Astrocyte (in vitro differentiated cells and primary cell): ENCODE measurements at places on chromosomes 13 and 19.

GRCh38 chr13:106755542-106755941, 187.6 kb upstream of the ARGLU1 start:
- DNase-seq: no peak

DNA sequence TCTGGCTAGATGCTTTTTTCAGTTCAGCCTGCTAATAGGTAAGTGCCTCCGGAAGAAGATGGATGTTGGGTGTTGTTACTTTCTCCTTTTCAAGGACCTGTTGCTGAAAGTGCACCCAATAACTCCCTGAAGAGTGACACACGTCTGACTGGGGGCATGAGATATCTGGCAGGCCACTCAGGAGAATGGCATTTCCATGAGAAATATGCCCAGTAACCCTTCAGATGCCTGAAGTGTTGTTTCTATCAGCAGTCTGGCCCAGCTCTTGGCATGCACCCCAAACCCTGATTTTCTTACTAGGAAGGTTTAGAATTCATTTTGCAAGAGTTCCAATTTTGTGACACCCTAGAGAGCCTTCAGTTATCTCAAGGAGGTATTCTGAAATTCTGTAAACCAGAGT, 71.5 kb downstream of the ARHGAP35 start:
- peak; percentile 69 for DNase-seq

DNA sequence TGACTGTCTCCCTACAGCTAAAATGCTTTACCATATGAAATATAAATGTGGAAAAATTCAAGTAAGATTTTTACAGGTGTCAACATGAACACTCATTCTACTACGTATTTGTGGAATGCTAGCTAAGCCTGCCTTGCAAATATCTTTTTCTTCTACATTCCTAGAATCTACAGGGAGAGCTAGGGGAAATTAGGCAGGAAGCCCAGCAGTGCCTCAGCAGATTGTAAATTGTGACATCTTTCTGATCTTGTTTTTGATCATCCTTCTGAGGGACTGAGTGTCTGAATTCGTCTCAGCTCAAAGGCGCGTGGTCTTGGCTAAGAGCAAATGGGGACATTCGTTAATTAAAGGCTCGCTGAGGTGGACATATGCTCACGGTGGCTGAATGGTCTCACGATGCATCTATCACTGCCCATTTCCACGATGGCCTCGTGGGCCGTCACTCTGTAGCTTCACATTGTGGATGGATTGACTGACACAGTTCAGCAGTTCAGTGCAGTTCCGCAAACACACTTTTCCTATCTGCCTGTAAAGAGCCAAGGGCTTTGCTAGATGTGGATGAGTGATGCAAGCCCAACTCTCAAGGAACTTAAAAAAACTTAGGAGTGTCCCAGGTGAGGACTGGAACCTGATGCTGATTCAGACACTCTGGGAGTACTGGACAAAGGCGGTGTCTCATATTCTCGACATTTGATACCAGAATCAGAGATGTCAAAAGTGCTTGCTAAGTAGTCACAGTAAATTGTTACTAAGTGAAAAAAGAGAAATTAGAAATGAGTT, 562.5 kb downstream of the EFNB2 start:
- no peak for DNase-seq

- no peak for DNase-seq
These were observed 2.3 kb upstream of the ADAT3 start for GRCh38 chr19:1902923-1903322.

DNA sequence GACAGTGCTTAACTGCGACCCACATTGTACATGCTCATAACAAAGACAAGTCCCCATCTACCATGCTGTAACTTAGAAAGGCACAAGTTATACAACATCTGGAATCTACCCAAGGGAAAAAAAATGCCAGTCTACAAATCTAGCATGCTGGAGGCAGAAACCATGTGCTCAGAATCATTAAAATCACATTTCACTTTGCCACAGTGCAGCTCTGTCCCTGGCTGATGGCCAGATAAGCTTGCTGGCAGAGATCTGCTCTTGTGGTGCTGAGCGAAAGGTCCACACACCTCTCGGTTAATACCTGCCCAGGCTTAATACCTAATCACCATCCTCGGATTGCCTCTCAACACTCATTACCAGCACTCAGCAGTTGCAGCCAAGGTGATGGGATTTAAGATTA, 74.1 kb upstream of the UQCRFS1 start:
- no peak for DNase-seq

DNA sequence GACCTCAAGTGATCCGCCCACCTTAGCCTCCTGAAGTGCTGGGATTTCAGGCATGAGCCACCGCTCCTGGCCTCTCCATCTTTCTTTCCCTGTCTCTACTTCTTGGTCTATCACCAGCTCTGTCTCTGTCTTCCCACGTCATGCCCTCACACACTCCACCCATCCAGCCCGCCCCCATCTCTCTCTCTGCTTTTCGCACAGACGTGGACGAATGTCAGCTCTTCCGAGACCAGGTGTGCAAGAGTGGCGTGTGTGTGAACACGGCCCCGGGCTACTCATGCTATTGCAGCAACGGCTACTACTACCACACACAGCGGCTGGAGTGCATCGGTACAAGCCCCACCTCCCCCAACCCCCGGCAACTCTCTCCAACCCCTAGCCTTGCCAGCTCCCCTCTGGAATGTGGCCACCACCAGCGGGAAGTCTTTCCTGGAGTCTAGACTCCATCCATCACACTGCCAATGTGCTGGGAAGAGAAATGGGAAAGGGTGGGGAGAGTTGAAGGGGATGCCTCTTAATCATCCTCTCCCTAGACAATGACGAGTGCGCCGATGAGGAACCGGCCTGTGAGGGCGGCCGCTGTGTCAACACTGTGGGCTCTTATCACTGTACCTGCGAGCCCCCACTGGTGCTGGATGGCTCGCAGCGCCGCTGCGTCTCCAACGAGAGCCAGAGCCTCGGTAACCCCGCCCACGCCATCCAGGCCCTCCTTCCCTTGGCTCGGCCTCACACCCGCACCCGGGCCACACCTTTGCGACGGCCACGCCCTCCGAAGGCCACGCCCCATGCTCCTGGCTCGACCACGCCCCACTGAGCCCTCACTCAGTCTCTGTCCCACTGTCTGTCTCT, 22.5 kb downstream of the LTBP4 start:
- peak; percentile 98 for DNase-seq

GRCh38 chr13:47046706-47047105, 149.9 kb upstream of the HTR2A start:
- no peak for DNase-seq

- no peak for DNase-seq
These were observed 43.2 kb upstream of the RANBP3 start for GRCh38 chr19:6020972-6021805.

- DNase-seq: no peak
These were observed 86.7 kb downstream of the ZNF100 start for GRCh38 chr19:21680671-21681070.

DNA sequence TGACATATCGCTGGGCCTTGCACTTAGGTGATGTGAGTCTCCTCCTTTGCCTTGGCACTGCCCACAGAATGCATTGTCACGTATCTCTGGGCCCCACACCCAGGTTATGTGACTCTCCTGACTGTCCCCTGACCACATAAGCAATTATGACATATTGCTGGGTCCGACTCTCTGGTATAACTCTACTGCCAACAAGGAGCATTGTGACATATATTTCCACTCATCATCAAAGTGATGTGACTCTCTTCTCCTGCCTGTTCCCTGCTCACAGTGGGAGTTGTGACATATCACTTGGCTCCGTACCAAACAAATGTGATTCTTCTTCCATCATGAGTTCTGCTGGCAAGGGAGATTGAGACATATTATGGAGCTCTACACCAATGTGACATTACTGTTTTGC, 15.4 kb upstream of the ZNF681 start:
- DNase-seq: no peak

- peak; percentile 65 for DNase-seq
These were observed 49.7 kb downstream of the CRTC1 start for GRCh38 chr19:18733196-18733647.

GRCh38 chr13:20106742-20107141, 54.1 kb downstream of the GJA3 start:
- DNase-seq: no peak

- DNase-seq: no peak
These were observed 4.2 kb upstream of the GIPR start for GRCh38 chr19:45663800-45664199.
